ENCODE measurements at places on chromosomes 1 and 21.

DNA sequence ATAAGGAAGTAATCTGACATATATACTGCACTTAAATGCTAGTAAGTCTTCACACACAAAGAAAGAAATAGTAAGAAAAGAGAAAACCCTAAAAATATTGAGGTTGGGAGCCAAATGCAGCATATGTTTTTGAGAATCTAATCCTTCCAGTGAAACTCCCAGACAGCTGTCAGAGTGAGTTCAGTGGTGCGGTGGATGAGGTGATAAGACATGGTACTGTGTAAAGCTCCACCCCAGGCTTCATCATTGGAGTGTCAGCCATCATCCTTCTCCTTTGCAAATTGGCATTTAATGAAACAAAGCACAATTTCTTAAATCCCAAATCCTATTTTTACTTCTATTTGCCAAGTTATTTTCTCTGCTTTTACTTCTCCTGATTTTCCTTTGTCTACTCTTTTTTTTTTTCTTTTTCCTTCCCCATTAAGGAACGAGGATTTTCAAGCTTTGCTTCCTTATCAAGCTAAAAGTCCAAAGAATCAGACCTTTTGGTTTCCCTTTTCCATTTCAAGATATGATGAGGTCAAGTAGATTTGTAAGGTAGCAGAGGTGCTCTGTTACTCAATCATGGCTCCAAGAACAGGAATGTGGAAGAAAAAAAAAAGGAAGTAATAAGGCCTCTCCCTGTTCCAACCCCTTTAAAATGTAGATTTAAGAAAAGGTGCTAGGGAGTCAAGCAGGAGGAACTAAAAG, 343.3 kb downstream of the SETD4 start:
- DNase-seq = no peak

DNA sequence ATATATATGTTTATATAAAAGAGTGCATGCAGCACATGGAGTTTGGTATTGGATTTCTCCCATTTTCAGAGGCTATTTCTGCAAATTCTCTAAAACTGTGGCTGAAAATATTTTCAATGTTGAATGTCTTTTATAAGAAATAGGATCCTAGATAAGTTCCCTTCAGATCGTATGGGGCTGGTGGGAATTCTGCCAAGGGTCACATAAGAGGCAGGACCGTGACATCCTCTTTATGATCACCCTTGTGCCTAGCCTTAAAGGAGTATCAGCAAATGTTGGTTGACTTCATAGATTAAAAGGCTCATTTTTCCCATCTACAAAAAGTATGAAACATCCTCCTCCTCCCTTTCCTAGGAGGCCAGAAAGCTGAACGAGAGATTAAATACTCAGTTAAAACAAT, 1.3 kb upstream of the IFNAR2 start:
- no peak for DNase-seq

- peak; percentile 17 for DNase-seq
Observed at GRCh38 chr21:45074048-45074817, at the start of gene ADARB1. Gene ADARB1, plus strand, starts transcription at chr21:45074580. Its CDS starts 97,077 bp downstream, at chr21:45171657.

DNA sequence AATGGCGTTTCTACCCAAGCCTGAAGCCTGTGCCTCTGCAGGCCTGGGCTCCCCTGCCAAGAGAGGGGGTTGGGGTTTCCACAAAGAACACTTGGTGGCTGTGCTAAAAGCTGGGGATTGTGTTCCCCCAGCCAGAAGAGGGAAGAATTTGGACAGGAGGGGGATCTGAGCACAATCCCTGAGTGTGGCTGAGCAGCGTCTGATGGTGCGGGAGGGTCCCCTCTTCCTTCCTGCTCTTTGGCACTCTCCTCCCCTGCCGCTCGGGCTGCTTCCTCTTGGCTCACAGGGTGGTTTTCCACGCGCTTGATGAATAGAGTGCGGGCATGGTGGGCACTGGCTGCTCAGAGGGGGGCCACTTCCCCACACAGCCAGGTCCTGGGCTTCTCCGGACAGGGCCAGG, 3.7 kb downstream of the GPR37L1 start:
- DNase-seq = no peak

GRCh38 chr1:170675865-170676264, 11.9 kb downstream of the PRRX1 start:
- no peak for DNase-seq

- DNase-seq = no peak
Observed at GRCh38 chr1:168977618-168978017, 128.9 kb upstream of the ATP1B1 start.

- DNase-seq = no peak
Observed at GRCh38 chr1:3329640-3330281, 124.7 kb upstream of the ARHGEF16 start.

- no peak for DNase-seq
Observed at GRCh38 chr1:8374356-8374755, 56.4 kb downstream of the SLC45A1 start.

- no peak for DNase-seq
Observed at GRCh38 chr1:58934706-58935105, 150.9 kb upstream of the JUN start.

DNA sequence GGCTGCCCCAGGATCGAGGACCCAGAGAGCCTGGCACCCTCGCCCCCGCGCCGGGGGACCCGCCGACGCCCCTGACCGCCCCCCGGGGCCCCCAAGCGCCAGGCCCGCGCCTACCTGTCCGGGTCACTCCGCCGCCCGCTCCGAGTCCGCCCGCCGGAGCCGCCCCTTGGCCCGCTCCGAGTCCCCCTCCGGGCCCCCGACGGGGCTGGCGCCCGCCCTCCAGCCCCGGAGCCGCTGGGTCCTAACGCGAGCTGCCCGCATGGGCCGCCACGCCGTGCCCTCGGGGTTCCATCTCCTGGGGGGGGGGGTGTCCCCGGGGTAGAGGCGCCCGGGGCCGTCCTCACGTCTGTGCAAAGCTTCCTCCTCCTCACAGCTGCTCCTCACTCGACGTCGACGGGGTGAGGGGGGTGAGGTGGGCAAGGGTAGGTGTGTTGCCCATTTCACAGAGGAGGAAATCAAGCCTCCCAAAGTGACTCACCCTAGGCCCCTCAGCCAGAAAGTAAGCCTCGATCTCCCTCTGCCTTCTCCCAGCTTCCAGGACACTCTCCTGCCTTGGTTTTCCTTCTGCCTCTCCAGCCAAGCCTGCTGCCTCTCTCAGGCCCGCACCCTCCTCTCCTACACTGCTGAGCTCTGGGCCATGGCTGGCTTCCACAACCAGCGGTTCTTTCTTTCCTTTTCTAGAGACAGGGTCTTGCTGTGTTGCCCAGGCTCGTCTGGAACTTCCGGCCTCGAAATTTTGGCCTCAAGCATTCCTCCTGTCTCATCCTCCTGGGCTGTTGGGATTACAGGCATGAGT, at the start of gene MFAP2:
Gene MFAP2, minus strand, starts transcription at position 148 of the 796 bp plus-strand sequence. CDS start 2,347 bp downstream, outside the sequence.
- no peak for DNase-seq

GRCh38 chr1:245322673-245323072, 167.9 kb downstream of the KIF26B start:
- no peak for DNase-seq

- DNase-seq = no peak
Observed at GRCh38 chr1:202569393-202570322, 140.6 kb downstream of the SYT2 start.

GRCh38 chr1:111507411-111508201, 4.2 kb upstream of the ADORA3 start:
- peak; percentile 45 for DNase-seq

DNA sequence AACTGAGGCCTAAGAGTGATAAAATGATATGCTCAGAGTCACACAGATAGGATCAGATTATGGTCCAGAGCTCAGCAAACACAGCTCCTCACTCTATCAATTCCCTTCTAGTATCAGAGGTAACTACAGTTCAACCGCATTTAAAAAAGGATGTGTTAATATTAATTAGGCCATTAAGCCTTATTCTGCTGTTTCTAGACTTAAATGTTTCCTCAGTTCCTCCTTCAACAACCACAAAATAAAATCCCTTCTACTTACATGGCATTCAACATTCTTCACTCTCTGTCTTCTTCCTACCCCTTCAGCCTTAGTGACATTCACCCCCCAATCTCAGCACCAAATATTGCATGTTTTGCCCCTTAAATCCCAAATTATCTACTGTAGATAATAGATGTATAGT, 254.9 kb downstream of the PLPP3 start:
- DNase-seq = no peak

DNA sequence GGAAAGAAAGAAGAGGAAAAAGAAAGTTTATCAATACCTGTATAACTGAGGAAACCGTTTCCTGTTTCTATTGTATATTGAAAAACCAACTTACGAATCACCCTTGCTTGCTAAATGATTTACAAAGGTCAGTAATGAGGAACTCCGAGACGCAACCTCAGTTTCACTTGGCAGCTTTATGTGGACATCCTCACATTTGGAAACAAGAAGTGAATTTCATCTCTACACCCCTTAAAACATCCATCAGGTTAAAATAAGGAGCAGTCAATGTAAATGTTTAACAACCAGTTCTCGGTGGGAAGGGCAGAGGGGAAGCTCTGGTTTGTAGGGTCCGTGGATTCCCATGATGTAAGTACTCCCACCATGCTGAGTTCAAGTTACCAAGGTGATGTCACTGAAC, 481.7 kb upstream of the RUNX1 start:
- no peak for DNase-seq

DNA sequence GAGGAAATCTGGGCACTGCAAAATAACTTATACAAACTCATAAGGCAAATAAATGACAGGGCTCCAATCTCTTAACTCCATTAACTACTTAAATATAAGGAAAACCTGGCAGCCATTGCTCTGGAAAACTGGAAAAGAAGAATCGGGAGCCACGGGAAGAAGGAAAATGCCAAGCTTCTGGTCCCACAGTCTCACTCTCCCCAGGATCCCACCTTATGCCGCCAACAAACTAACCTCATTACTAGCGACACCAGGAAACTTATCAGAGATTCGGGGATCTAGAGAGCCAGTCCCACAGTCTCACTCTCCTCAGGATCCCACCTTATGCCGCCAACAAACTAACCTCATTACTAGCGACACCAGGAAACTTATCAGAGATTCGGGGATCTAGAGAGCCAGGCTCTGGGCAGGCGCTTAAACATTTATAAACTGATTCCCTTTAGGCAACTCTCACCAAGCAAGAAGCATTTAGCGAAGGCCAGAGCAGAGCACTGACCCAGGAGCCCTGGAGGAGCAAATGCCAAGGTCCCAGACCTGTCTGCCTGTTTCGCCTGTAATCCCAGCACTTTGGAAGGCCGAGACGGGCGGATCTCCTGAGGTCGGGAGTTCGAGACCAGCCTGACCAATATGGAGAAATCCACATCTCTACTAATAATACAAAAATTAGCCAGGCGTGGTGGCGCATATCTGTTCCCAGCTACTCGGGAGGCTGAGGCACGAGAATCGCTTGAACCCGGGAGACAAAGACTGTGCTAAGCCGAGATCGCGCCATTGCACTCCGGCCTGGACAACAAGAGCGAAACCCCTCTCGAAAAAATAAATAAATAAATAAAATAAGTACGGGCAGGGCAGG, 720 bp downstream of the PSMB2 start:
- DNase-seq = no peak

- DNase-seq = no peak
Observed at GRCh38 chr1:228810878-228811711, 75.8 kb downstream of the RHOU start.

DNA sequence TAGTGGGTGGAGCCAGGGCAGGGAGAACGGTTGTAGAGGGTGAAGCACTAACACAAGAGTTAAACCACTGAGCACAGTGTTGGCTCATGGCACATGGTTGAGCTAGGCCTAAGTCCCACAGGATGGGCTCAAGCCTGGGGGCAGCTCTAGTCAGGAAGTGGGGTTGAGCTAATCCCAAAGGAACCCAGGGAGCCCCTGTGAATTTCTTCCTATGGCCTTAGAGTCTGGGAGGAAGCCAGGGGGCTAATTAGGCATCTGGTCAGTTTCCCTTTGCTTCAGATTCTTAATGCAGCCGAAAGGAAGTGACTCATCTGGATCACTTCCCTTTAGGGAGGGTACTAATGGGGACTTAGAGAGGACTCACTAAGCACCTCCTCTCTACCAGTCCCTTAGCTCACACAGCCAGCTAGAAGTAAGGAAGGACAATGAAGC, 10.1 kb downstream of the CFAP45 start:
- no peak for DNase-seq

- DNase-seq = no peak
Observed at GRCh38 chr1:5779608-5780323, 212.5 kb downstream of the NPHP4 start.

DNA sequence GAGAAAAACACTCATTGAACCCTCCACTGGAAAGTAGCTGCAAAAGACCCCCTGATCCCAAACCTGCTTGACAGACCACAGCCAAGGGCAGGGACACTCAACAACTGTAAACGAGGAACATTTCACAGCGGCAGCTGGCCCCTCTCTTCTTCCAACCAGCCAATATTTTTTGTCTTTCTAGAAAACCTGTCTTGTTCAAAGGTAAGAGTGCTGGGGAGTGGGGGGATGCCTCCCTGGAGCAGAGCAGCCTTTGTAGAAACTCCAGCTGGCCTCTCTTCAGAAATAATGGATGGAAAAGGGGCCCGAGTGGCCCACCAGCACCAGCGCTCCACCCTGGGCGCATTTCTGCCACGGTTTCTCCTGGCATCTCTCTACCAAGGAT, 384.0 kb downstream of the RRAGC start:
- no peak for DNase-seq

DNA sequence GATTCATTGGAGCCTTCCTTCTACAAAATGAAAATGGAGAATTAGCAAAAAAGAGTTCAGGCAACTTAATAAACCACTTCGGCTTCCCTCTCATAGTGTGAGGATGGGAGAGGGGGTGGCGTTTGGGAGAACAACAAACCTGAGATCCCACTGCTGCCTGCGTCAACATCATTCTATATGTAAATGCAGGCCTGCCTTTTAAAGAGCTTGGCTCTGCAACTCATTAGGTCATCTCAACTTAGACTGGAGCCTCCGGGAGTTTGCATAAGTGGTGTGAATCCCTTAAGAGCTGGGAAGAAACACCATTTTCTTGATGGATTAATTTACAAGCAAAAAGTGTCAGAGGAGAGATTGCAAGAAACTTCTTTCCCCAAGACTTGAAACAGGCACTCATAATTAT, 127.6 kb upstream of the DAB1 start:
- no peak for DNase-seq

DNA sequence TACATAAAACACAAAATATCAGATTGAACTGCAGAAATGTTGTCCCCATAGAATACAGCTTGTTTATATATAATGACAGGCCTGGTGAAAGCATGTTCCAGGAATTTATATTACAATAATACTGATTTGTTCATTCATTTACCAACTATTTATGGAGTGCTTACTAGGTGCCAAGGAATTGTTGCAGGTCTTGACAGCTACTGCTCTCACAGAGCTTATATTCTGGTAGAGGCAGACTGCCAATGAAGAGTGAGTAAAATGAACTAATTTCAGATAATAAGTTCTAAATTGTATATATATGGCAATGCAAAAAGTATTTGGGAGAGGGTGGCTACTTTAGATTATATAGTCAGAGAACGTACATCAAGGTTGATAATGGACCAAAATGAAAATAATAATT, 152.0 kb downstream of the COQ8A start:
- DNase-seq = no peak

DNA sequence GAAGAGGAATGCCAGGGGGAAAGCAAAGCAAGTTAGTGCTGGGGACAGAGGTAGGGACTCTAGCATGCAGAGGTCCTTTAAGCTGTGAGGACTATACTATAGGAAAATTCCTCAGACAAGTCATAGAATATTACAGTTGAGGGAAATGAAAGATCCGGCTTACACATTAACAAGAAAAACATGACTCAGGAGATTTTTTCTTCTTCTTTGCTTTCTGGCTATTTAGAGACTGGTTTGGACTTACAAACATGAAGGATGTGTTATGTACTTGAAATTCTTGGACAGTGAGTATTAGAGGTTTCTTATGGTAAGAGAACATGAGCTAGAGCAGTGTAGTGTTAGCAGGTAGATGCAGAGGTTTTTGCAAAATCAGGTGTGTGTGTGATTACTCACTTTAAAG, 24.9 kb downstream of the USP25 start:
- no peak for DNase-seq

Data from NCI-H774 (cell line).